ENCODE measurements at places on chromosomes 6 and 20. TPM values are rescaled to one million over a fixed set of nuclear protein-coding genes. Genes with fewer than 3 reads are reported as not detected.
A peak's percentile ranks its signal among the peaks of the same experiment; 100 is the strongest.

The SLC35D3 gene
- 0.28 TPM for total RNA-seq

The C20orf141 gene
- not detected for total RNA-seq

The DEFB118 gene
- not detected for total RNA-seq

The C4A gene
- 4.1 TPM for total RNA-seq

The CALHM4 gene
- not detected for total RNA-seq

DNA sequence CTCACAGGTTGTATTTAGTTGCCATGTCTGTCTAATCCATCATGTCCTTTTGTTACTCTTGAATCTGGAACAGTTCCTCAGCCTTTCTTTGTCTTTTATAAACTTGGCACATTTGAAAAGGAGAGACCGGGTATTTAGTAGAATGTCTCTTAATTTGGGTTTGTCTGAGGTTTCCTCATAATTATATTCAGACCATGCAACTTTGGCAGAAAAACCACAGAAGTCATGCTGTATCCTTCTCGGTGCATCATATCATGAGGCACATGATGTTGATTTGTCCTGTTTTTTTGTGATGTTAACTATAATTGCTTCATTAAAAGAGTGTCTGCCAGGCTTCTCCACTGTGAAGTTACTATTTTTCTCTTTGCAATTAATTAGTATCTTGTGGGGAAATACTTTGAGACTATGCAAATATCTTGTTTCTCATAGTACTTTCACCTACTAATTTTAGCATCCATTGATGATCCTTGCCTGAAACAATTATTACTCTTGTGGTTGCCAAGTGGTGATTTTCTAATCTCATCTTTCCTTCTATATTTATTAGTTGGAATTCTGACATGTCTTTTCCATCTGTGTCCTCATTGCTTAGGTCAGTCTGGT, 837.3 kb downstream of the DHX35 start:
- DNase-seq, result no peak

DNA sequence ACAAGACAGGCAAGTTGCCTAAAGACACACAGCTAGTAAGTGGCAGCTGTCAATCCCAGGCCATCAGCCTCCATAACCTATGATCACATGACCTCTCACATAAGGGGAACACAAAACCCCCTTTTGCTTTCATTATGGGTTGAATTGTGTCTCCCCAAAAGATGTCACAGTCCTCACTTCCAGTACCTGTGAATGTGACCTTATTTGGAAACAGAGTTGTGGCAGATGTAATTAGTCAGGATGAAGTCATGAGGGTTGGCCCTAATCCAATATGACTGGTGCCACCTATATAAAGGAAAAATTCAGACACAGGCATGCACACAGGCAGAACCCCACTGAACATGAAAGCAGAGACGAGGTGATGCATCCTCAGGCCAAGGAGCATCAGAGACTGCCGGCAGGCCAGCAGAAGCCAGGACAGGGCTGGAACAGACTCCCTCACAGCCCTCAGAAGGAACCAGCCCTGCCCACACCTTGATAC, 33.6 kb downstream of the GFOD1 start:
- no peak for DNase-seq

DNA sequence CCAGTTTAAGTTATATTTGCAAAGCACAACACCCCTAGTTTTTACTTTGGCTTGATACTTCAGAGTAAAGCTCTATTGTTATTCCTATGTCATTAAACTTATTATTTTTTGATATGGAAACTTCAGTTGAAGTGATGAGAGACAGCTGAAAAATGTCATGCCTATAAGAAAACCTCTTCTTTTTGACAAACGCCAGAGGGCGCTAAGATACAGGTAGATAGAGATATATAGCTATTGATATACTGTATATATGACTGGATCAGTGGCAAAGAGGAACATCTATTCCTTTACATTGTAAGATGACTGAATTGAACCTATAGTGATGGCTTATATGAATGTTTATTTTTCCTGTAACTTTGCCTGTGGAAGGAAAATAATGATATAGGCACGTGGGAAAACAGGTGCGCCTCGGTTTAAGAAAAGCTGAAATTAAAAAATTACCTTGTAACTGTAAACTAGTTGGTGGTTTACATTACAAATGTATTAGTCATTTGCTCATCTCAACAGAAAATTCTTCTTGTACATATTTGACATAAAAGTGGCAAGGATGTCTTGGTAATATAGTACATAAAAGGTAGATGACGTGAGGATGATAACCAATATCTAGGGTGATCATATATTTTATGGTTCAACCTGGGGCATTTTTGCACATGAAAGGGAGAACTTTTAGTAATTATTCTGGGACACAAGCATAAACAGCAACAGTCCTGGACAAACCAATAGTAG, 74.1 kb downstream of the LAMA4 start:
- DNase-seq, result peak; percentile 31

GRCh38 chr6:45664707-45665106, 287.0 kb upstream of the SUPT3H start:
- DNase-seq, result no peak

DNA sequence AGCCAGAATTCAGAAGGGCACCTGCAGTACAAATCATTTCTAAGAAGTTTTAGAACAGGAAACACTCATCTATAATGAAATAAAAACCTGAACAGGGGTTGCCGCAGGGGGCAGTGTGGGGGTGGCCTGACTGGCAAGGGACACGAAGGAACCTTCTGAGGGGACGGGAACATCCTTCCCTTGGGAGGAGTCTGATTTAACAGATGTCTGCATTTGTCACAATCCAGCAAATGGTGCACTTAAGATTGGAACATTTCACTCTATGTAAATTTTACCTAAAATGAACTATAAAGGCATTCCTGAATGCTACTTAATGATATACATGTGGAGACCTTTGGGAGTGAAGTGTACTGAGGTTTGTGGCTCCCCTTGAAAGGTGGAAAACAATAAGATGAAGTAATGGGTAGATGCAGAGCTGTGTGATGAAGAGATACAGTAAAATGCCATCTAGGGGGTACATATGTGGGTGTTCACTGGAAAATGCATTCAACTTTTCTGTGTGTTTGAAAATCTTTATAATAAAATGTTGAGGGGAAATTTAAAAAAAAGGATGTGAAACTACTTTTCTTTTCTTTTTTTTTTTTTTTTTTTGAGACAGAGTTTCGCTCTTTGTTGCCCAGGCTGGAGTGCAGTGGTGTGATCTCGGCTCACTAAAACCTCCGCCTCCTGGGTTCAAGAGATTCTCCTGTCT, 89.5 kb downstream of the SNX5 start:
- DNase-seq, result peak; percentile 50

DNA sequence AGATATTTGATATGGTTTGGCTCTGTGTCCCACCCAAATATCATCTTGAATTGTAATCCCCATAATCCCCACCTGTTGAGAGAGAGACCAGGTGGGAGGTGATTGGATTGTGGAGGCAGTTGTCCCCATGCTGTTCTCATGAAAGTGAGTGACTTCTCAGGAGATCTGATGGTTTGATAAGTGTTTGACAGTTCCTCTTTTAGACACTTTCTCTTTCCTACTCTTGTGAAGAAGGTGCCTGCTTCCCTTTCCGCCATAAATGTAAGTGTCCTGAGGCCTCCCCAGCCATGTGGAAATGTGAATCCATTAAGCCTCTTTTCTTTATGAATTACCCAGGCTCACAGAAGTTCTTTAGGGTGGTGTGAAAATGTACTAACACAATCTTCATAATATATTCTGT, 1404.0 kb upstream of the ADGRB3 start:
- no peak for DNase-seq

DNA sequence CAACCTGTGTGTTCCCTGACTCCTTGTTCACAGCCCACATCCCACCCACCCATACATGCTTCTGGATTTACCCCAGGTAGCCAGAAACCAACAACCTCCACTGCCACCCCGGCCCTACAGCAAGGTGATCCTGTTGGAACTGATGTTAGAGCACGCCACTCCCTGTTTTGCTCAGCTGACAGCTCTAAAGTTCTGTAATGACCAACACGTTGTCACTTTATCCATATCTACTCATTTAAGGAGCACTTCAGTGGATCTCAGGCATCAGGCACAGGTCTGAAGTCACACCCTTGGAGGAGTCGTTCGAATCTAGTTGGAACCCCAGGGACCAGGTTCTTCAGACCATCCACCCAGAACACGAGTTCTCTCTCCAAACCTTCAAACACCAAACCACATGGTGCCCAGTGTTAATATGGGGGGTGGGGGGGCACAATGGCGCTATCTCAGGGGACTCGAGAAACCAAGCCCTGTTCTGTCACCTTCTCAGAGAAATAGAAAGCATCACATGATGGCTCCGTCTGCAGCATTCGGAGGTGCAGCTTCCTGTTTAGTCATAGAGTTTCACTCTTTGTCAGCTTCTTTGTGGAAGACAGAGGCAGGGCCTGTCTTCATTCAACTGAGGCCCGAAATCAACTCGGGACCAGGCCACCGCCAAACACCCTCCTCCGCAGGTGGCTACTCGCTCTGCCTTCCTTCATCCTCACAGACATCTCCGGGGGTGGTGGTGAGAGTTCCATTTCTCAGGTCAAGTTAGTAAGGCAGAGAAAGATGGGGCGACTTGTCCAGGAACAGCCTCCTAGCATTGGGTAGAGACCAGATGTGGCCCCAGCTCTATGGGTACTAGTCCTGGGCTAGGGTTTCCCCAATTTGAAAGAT, 142.2 kb downstream of the NFATC2 start:
- DNase-seq, result no peak

Data from left colon (tissue), 2 donors.